ENCODE measurements at places on chromosomes 3 and 15.

- DNase-seq, result no peak
Measured at GRCh38 chr3:148727231-148727630, 29.5 kb downstream of the AGTR1 start.

DNA sequence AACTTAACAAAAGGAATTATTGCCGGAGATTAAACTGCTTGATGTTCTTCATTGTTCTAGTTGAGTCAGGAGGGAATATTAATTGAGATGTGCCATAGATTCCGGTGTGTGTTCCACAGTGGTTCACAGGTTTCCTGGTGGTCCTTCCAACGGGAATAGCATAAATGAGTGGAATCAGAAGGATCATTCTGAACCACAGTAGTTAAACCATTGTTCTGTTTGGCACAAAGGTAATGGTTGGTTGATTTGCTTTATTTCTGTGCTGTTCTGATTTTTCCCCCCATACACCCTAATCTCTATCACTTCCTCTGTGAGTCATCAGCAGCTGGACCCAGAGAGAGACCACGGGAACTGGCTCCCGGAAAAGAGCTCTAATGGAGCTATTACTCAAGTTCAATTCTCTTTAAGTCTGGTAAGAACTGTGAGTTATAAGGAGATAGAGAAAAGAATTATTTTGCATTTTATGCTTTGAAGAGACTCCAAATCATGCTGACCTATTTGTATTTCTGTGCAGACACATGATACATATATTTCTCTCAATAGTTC is 627.2 kb downstream of the ZIC1 start:
- DNase-seq, result no peak

DNA sequence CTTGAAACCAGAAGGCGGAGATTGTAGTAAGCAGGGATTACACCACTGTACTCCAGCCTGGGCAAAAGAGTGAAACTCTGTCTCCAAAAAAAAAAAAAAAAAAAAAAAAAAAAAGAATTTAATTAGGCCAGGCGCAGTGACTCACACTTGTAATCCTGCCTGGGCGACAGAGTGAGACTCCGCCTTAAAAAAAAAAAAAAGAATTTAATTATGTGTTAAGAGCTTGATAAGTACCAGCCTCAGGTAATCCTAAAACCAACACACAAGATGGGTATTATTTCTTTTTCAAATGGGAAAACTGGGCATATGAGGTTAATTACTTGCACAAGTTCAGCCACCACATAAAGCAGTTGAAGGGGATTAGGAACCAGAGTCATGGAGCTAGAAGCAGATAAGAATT is 49.0 kb downstream of the PBRM1 start:
- DNase-seq, result no peak

DNA sequence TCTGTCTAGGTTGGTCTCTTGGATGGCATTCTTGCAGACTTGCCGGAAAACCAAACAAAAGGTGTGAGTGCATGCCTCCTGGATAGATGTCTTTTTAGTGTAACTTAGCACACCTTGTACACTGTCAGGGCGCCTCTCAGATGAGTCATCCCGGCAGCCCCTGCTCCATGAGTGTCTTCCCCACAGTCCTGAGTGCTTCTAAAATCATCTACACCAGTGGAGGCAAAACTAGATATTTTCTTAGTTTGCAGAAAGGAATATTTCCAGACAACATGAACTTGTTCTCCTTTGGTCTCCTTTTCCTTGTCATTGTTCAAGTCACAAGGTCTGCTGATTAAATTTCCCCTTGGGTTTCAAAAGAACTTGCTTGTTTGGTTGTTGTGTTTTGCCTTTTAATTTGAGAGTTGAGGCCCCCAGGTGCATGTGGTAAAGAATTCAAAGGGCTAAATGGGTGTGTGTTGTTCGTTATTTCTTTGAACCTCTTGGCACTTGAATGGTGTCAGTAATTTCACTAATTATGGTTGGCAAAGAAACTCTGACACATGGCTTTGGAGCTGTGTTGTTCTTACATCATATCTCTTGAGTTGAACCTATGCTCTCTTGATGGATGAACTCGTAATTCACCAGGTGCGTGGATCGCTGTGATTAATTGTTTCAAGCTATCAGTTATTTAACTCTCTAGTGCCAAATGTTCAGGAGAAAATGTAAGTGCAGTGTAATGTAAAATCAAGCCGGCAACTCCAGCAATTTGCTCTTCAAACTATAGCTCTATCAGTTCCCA is 98.2 kb downstream of the IGF1R start:
- no peak for DNase-seq

GRCh38 chr15:62412686-62413085 is 247.6 kb upstream of the C2CD4B start:
- no peak for DNase-seq

DNA sequence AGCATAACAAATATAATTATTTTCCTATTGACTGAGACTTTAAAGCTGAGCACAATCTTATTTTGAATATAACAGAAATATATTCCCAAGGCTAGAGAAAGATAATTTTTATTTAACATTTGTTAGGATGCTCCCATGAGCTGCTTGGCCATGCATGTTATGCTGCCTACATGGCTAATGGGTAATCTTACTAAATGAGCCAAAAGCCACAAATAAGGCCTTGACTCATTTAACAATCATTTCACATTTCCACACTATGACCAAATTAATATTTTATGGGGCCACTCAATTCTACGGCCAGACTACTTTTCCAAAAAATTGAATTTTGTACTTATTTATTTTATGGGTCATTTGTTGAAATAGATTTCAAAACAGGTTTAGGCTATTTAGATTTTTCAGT is 141.7 kb downstream of the MEIS2 start:
- DNase-seq, result no peak

GRCh38 chr3:170033489-170033888 is 4.3 kb upstream of the GPR160 start:
- DNase-seq, result no peak

GRCh38 chr15:31145271-31145911 is 43.9 kb upstream of the TRPM1 start:
- no peak for DNase-seq

DNA sequence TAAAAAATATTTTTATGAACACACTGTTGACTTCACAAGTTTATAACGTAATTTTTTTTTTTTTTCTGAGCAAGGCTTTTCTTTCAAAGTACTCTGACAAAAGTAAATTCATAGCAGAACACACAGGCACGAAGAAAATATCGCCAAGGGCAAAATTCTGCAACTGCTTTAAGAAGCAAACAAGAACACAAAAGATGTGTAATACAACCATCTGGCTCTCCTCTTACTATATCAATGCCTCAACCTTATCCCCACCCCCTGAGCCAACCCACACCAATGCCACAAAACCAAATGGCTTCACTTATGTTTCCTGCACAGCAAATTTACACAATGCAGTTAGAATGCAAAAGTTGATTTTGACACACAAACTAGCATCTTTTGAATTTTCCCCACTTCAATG is 274.2 kb downstream of the FOXP1 start:
- no peak for DNase-seq

- no peak for DNase-seq
Measured at GRCh38 chr15:50224606-50225005, 40.9 kb downstream of the HDC start.

- no peak for DNase-seq
Measured at GRCh38 chr3:196181127-196181546, 30.1 kb downstream of the ZDHHC19 start.

DNA sequence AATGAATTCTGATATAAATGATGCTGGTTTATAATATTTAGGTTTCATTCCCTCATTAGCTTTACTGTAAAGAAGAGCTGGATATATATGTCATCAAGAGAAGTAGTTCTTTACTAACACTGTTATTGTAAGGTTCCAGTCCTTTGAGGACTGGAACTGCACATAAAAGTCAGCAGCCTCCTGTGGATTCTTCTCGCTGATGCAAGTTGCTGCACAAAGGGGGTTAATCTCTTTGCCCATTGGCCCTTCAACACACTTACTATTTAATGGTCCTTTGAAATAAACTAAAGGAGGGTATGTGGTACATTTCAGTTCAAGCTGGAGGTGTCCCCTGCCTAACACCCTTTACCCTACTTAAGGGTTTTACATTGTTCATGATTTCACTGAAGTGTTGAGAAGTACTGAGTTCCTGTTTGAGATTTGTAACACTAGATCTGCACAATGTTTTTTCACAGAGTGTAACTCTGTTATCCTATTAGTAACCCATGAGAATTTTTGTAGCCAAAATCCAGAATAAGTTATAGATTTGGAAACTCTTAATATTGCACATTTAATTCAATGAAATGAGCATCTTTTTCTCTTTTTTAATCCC is 43.9 kb downstream of the NR2C2 start:
- no peak for DNase-seq

DNA sequence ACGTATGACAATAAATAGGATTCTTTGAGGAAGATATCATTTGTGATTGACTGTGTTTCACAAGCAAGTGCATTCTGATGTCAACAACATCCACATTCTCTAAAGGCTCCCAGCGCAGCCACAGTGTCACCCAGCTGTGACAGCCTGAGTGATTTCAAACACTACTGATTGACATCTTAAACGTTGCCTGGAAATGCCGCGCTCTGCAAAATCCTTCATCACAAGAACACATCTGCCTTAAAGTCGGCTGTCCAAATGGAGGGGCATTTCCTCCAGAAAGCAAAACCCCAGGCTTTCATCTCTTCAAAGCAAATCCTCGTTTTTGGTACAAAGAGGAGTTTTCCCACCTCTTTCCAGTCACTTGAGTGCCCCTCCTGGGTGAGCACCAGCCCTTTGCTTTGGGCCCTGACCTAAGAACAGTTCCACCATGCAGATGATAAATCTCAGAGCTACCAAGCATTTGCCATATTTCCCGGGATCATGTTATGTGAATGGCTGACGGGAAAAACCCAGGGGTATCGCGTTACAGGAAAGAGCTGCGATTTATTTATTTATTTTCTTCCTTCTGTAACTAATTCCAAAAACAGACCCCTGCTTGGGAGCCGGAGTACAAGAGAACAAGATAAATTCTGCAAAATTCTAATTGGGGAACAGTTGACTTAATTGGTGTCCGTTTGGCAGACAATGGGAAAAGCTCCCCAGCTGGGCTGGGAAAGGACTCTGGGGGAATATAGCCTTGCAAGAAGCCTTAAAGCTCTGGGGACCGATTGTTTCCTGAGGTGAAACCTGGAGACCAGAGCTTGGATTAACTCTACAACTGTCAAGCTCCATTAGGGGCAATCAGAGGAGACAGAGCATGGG is 703.8 kb upstream of the NR2F2 start:
- no peak for DNase-seq

- DNase-seq, result no peak
Measured at GRCh38 chr15:85495544-85495943, 115.1 kb downstream of the AKAP13 start.

DNA sequence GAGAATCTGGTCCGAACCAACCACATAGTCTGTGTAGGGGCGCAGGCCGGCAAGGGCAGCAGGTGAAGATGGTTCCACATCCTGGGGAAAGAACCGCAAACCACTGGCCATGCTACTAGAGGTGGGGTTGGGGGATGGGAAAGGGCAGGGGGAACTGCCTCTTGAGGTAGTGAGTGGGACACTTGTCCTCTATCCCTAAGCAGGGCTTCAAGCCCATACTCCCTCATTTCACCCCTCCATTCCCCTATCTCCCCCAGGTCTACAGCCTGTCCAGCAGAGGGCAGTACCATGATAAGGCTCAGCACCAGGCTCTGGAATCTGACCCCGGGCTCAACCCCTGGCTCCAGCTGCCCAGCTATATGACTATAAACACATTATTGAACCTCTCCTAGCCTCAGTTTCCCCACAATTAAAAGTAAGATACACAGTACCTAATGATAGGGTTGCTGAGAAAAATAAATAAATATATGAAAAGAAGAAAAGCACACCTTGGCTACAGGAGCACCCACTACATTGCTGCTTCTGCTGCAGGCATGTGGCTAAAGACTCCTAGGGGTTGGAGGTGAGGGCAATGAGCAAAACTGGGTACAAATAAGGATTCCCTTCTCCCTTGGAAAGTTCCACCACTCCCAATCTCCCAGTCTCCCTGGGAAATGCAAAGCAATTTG is 6.3 kb downstream of the GORASP1 start:
- DNase-seq, result no peak

DNA sequence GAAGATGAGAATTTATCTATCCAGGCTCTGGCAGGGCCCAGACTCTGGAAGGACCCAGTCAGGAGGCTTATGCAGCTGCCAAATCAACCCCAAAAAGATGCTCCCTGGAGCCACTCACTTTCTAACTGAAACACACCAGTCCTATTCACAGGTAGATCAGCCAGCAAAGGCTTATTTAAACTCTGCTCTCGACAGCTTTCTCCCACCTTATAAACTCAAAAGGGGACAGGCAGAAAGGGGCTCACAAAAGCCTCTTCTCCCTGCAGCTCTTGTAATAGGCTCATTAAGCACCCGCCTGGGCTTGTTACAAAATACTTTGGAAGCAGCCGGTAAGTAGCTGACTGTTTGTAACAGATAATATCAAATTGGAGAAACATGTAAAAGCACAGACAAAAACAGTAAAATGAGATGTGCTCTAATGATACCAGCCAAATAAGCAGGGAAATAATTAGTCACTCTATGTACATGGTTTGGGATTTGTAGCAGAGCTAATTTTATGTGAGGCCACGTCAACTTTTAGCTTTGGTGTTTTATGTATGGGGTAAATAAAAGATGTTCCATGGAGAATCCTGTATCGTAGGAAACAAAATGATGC is 213.8 kb downstream of the NR2F2 start:
- DNase-seq, result no peak
